ENCODE measurements at places on chromosomes 4 and X.

DNA sequence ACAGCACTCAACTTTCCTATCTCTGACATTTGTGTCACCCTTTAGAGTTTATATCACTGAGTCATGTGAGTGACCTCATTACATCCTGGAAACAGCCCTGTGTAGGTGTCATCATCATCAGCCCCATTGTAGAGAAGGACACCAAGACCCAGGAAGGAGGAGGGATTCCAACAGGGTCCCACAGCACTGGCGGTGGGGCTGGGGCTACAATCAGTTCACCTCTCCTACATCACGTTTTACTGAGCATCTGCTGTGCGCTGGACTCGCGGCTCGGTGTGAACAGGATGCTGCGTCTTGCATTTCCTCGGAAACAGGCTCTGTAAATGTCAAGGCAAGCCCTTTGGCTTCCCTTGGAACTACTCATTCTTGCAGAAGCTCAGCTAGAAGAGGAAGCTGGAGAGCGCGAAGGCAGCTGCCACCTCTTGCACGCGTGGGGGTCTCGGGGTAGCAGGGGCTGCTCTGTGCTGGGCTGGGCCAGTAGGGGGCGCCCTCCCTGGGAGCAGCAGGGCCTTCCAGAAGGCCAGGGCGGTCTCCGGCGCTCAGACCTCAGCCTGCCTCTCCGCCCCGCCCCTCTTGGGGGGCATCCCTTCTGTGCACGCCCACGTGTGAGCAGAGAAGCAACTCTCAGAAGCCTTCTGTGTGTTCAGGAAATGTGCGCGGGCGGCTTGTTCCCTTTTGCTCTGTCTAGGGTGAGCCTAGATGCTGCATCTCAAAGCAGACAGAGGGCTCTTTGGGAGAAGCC lies 29.0 kb downstream of the REELD1 start:
- no peak for DNase-seq

GRCh38 chr4:7647186-7647585 lies 212.5 kb upstream of the PSAPL1 start:
- DNase-seq = no peak

GRCh38 chr4:39415678-39416283 lies 9.1 kb downstream of the KLB start:
- no peak for DNase-seq

GRCh38 chr4:57374866-57375595 lies 264.8 kb upstream of the IGFBP7 start:
- no peak for DNase-seq

DNA sequence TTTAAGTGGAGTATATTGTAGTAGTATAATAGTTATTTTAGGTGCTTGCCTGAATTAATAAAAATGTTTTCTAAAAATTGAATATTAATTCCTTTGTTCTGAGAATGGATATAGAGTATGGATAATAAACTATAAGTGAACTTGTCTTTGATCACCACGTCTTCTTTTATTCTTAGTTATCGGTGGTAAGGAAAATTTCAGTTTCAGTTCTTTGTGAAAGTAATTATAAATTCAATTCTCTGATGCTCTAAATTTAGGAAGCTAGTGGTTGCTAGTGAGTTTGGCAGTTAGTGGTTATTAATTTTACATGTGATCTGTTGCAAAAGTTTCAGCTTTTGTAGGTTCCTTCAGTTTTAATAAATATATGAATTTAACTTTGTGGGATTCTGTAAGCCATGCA lies 30.8 kb downstream of the MRPL1 start:
- no peak for DNase-seq

- DNase-seq = no peak
These were observed 687.0 kb upstream of the EPHA5 start for GRCh38 chr4:66357316-66357715.

GRCh38 chr4:177356921-177357320 lies 47.2 kb downstream of the NEIL3 start:
- DNase-seq = no peak

GRCh38 chrX:22087011-22087557 lies 55.0 kb downstream of the PHEX start:
- DNase-seq = no peak

GRCh38 chr4:39698424-39699009 lies 581 bp downstream of the UBE2K start:
- DNase-seq = no peak

DNA sequence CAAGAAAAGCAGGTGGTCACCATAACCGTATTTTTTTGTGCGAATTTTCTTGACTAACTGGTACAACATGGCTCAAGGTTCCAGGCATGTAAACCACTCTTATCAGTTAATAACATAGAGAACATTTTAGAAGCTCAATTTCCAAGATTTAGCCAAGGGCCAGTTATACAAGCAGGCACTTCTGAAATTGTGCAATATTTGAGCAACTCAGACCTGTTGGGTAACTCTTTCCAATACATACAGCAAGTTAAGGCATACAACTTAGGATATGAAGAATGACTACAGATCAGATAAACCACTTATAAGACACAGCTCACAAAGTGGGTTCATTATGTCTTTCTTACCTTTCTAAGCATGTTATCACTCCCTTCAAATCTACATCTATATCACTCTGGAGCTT lies 43.9 kb downstream of the ZNF280C start:
- no peak for DNase-seq

DNA sequence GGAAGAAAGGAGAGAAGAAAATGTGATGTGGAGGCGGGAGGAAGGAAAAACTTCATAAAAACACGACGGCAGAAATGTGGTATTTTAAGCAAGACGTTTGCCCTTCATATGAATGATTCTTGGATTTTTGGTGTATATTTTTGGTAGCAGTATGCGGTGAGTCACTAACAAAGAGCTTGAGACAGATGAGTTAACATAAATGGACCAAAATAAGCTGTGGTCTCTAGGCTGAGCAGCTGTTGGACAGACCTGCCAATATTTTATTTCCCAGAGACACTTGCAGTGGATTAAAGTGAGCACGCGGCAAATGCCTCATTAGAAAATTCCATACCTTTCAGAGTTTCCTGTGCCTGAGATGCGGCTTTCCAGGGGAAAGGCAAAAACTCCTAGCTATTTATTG lies 43.1 kb upstream of the RPS6KA3 start:
- DNase-seq = no peak

DNA sequence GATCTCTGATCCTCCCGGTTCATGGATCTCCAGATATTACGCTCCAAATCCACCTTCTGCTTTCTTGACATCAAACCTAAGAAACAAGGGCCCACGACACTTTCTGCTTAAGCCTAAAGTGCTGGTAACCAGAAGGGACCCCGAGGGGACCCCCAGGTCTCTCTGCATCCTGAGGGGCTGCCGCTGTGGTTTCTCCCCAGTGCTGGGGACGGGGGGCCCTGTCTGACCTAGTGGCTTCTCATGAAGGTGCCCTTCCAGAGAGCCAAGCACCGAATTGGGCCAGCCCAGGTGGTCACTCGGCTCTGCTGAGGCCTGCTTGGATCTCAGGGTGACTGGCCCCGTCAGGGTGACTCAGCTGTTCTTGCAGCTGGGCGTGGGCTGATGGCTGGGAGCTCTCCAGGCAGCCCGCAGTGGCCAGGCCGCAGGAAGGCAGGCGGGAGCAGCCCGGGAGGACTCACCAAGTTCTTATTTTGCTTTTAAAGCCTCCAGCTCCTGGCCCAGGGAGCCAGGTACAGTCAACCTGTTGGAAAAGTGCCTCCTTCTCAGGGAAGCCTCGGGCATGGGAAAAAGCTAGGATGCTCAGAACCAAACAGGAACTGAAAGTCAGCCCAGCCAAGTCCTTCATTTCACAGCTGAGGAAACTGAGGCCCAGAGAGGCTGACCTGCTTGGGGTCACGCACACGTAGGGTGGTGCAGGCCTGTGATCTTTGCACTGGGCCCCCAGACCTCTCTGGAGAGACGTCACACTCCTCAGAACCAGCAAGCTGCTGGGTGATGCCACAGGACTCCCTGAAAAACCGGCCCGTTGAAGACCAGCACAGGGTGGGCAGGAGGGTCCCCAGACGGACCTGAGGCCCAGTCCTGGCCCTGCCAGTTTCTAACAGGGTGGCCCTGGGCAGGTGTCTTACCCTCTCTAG lies 16.7 kb downstream of the BLOC1S4 start:
- no peak for DNase-seq

DNA sequence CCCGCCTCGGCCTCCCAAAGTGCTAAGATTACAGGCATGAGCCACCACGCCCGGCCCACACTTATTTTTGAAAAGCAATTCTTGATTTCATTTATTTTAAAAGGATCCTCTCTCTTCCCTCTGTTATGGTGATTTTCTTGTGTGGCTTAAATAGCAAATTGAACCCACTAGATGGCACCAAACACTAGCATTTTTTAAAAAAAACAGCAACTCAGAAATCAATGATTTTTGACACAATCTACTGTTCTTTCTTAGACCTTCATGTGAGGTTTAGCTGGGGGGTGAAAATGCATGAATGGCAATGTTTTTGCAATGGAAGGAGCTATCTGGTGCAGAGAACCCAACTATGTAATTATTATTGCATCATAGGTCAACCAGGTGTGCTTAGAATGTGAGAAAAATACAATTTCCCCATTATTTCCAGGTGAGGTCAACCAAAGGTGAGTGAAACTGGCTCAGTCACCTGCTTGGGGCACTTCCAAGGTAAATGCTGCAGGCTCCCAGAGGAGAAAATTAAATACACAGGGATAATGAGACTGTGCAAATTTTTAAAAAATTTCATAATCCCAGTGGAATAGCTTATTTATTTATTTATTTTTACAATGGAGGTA lies 226.7 kb upstream of the PRKX start:
- peak; percentile 9 for DNase-seq

Measured in foreskin melanocyte (primary cell).